ENCODE measurements at places on chromosomes 5 and 9.

GRCh38 chr5:159510282-159510681, 180.0 kb upstream of the IL12B start:
- no peak for DNase-seq

DNA sequence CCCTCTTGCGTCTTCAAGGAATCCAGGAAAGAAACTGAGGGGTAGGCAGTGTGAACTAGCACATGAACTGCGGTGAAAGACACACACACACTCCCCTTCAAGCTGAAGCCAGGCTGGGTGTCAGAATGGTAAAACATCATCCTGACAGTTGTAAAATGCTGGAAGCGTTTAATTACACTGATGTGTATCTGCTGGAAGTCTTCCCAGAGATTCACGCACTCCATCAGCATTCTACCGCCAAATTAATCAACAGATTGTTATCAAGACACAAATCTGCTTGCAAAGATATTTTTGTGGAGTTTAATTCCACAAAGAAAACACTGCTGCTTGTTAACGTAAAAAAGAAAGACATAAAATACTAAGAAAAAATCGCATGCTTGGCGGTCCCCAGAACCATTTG, 241.0 kb upstream of the NFIL3 start:
- DNase-seq: no peak

DNA sequence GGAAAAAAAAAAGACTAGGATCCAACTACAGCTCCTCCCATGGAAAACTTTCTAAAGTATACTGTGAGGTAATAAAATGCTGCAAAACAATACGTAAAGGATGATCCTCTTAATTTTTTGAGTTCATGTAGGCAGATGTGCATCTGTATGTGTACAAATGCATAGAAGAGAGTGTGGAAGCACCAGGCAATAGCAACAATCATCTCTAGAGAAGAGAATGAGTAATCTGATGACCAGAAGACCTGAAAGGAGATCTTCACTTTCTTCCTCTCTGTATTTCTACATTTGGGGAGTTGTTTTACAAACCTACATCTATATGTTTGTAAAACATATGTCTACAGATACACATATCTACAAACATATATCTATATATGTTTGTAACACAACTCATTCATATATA, 29.3 kb upstream of the SPDL1 start:
- no peak for DNase-seq

DNA sequence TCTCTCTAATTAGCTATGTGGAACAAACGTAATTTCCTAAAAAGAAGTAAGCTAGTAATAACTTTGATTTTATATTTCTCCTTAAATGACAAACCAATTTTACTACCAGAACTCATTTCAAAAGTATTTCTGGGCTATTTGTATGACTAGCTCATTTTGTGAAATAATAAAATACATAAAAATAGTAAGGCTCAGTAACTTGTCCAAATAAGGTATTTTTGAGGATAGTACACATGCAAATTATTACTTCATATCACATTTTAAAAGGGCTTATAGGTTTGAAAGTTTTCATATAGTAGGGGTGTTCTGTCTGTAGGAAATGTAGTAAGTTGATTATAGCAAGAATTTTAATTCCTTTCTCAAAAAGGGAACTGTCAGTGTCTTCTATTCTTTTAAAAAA, 26.5 kb downstream of the C9orf85 start:
- DNase-seq: no peak

DNA sequence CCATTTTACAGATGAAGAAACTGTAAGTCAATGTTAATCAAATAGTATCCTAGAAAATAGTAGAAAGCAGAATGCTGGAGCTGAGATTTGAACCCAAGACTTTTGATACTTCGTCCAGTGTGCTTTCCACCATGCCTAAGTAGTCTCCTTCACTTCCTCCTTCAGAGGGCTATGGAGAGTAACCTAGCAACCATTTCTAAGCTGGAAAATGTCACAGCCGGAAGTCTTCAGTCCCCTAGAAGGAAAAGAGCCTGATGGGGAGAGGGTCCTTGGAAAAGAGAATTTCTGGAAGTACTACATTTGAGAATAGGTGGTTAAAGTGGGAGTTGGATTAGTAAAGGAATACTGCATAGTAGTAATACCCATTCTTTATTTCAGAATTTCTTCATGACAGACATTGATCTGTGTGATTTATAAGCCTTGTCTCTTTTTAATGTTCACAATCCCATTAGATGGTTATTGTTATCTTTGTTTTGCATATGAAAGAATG, 32.7 kb downstream of the PCDHAC2 start:
- no peak for DNase-seq

DNA sequence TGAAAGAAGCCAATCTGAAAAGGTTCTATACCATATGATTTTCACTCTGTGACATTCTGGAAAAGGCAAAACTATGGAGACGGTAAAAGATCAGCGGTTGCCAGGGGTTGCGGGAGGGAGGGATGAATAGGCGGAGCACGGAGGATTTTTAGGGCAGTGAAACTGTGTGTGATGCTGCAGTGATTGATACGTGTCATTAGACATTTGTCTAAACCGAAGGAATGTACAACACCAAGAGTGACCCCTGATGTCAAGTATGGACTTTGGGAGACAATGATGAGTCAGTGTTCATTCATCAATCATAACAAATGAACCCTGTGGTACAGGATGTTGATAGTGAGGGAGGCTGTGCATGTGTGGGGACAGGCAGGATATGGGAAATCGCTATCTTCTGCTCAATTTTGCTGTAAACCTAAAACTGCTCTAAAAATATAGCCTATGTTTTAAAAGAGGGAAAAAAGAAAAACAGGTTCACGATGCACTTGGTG, 34.4 kb downstream of the ERGIC1 start:
- no peak for DNase-seq

- DNase-seq: no peak
Observed at GRCh38 chr5:54656261-54656728, 138.7 kb downstream of the SNX18 start.

- no peak for DNase-seq
Observed at GRCh38 chr9:23587903-23588302, 238.1 kb downstream of the ELAVL2 start.

DNA sequence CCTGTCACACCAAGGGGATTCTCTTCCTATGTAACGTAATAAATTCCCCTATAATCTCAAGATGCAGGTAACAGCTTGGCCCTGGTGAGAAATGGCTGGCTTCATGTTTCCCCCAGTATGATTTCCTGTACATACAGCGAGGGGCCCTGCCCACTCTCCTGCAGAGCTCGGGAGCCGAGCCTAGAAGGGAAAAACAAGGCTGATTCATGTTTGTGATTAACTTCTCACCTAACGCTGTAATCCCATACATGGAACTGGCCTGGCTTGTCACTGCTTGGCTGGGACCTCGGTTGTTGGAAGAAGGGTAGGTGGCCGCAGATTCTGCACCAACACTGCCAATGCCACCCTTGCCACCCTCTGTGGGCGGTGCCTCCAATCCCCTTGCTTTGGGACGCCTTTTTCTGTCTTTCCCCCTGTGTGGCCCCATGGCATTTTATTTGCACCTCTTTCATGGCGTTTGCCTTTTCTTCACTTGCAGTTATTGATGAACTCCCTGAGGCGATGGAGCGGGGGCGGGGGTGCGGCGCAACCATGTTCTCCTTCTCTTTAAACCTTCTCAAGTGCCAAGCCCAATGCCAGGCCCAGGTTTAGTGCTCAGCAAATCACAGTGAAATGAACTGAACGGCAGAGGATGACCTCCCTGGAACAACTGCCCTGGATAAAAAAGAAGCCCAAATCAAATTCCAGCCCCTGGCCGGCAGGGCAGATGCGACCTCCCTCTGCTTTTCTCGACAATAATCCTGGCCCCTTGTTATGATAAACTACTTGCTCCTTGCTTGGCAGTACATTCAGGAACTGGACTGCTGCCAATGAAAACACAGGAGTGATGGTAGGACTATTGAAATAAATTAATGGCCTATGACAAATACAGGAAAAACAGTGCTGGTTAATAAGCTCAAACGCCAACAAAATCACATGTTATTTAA, 108.1 kb downstream of the TMEM174 start:
- DNase-seq: no peak

DNA sequence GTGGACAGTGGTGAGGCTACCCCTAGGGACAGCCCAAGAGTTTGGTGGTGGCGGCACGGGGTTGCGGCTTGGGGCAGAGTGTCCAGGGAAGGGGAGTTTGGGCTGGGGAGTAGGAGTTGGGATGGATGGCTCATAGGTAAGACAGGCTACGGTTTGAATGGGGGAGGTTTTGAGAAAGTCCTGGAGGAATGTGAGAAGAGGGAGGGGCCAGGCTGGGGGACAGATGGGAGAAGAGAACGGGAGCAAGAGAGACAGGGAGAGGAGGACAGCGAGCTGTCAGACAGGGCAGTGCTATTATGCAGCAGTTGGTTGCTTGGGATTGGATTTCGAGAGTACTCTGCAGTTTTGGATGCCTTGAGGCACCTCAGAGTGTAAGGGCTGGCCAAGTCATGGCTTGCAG, 24.5 kb downstream of the PSD2 start:
- no peak for DNase-seq

- no peak for DNase-seq
Observed at GRCh38 chr5:123086376-123087055, 2.5 kb upstream of the PRDM6 start.

DNA sequence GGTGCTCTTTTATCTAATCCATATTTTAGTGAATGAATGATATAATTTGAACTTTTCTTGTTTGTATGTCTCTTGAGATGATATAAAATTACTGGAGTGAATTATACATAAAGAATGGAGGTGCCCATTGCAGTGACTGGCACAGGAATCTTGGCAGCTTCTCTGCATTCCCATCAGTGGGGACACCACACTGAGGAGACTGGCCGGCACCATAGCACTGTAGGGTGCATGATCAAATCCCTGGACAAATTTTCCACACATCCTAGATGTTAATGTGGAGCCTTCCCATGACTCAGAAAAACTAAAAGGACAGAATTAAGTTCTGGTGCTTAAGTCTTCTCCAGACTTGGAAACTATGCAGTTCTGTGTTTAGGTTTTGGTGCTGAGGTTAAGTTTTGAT, 124.1 kb downstream of the CEP120 start:
- no peak for DNase-seq

DNA sequence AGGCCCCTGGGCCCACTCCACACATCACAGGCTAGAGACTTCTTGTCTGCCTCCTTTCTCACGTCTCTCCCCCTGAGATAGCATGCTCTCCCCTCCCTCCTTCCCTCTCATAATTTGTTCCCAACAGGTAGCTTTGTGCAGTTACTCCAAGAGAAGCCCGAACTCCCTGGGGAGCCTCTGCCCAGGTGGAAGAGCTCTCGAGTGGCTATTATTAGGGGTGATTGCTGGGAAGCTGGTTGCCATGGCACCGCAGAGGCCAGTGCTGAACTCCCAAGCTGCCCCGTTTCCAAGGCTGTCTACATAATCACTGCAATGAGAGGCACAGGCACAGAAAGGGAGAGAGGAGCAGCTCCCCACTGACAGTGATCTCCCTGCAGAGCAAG, 104.7 kb upstream of the GPR151 start:
- no peak for DNase-seq

DNA sequence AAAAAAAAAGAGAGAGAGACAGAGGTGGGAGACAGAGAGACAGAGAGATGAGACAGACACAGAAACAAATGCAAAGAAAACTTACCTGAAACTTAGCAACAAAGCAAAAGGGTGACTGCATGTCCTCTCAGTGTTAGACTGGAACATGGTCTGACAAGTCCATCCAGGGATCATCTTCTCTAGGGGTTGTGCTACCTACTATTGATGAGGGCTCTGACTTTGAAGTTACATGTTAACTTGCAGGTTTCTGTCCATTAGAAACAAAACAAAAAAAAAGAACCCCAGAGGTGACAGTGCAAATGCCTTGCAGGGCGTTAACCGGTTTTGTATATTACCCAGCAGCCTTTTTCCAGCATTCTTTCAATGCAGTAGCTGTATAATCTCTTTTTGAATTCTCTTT, 13.6 kb upstream of the SPARC start:
- no peak for DNase-seq

DNA sequence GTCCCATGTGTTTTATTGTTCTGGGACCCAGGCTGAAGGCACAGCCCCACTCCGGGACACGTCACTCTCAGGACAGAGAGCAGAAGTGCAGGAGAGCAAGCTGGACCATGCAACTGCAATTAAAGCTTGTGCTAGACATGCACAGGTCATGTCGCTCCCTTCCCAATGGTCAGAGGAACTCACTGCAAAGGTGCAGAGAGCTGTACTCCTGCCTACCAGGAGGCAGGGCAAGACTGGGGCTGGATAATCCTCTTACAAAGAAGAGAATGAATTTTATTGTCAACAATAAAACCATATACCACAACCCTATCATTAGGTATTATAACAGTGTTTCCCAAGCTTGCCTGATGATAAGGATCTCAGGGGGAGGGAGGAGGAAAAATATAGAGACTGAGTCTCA, 74.0 kb upstream of the NEK6 start:
- no peak for DNase-seq

GRCh38 chr9:4145482-4145881, 154.4 kb downstream of the GLIS3 start:
- DNase-seq: no peak

DNA sequence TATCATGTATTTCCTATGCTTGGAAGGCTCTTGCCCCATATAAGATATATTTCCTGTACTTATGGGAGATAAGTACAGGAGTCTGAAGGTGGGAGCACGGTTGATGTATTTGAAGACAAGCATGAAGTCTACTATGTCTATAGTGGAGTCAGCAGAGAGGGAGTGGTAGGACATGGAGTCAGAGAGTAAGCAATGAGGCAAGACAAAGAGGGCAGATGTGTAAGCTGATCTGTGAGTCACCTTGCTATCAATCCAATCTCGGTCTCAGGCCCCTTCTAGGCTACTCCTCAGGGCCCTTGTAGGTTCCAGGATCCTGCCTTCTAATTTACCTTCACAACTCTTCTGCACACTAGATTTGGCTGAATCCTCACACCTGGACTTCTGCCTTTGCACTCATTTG, 105.5 kb downstream of the MACIR start:
- DNase-seq: no peak

DNA sequence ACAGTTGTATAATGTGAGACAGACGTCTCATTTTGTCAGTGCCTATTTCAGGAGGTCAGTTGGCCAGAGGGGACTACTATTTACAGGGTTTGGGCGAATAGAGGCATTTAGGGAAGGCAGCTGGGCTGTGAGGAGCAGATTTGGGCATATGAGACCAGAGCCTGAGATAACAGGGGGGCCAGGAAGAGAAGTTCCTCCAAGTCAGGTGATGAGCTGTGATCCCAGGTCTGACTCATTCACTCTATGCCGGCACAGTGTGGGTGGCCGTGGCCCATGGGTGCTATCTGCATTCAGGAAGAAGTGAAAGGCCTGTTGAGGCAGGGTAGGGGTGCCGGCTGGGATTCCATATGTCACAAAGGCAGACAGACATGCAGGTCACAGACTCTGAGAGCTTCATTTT, 142.8 kb downstream of the PDZD2 start:
- no peak for DNase-seq

- no peak for DNase-seq
Observed at GRCh38 chr9:72812559-72813111, 140.2 kb downstream of the ALDH1A1 start.

DNA sequence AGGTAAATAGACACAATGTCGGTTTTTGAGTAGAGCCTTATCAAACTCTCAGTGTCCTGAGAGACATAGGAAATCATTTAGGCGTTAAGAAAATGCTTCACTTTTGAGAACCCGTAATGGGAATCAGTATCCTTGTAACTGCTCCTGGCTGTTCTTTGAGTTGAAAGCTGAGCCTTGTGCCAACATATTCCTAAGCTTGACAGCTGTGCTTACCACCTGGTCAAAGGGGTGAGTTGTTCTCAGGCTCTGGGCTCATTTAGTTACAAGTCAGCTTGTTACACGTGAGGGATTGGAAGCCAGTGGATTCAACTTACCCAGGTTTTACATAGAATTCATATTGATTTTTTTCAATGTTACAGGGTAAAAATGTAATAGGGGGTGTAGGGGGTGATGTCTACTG, 145.9 kb downstream of the GABRB2 start:
- DNase-seq: no peak

All from stimulated activated CD4-positive, alpha-beta T cell treated with anti-CD3 and anti-CD28 coated beads, Interleukin-1b, Interleukin-23, amount 100 ng/mL, for 4 hours (primary cell).